ENCODE measurements at places on chromosomes 1 and 21.
A peak's percentile ranks its signal among the peaks of the same experiment; 100 is the strongest.

GRCh38 chr1:94783342-94784189 lies 36.6 kb upstream of the SLC44A3 start:
- DNase-seq: peak; percentile 90

DNA sequence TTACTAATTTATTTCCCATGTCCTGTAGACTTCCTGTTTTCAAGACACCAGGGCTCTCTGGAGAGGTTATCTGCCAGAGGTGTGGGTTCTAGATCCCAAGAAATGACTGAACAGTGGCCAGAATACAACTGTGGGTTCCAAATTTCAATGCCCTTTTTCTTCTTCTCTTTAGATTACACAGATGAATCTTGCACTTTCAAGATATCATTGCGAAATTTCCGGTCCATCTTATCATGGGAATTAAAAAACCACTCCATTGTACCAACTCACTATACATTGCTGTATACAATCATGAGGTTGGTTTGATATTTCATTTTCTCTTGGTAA lies 15.0 kb downstream of the IFNAR2 start:
- DNase-seq: no peak

- DNase-seq: no peak
Measured at GRCh38 chr21:28444557-28444956, 548.1 kb downstream of the LTN1 start.

DNA sequence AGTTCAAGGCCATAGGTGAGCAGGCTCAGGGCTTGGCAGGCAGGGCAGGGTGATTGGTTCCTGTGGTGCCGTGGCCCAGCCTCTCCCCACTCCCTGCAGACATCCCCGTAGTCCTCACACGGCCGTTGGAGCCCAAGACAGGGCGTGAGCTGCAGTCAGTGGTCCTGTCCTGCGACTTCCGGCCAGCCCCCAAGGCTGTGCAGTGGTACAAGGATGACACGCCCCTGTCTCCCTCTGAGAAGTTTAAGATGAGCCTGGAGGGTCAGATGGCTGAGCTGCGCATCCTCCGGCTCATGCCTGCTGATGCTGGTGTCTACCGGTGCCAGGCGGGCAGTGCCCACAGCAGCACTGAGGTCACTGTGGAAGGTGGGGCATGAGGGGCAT lies 71.9 kb downstream of the OBSCN start:
- DNase-seq: no peak

DNA sequence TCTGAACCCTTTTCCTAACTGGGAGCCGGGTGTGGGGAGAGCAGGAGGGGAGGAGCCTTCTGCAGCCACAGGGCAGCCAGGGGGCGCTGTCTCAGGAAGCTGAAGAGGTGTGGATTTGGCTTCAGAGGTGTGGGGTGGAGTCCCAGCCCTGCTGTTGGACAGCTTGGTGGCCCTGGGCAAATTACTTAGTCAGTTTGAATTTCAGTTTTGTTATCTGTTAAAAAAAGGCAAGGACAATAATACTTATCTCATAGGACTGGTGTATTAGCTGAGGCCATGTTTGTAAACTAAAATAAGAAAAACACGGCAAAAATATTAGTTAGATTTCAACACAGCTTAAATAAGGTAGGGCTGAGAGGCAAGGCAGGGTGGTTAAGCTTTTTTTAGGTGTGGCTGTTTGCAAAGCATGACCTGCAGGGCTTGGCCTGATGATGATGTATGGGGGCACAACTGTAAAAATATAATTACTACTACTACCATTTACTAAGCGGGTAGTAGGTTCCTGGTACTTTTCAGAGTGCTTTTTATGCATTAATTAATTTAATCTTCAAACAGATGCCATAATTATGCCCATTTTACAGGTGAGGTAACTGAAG lies 111.8 kb downstream of the PLXNA2 start:
- peak; percentile 21 for DNase-seq

DNA sequence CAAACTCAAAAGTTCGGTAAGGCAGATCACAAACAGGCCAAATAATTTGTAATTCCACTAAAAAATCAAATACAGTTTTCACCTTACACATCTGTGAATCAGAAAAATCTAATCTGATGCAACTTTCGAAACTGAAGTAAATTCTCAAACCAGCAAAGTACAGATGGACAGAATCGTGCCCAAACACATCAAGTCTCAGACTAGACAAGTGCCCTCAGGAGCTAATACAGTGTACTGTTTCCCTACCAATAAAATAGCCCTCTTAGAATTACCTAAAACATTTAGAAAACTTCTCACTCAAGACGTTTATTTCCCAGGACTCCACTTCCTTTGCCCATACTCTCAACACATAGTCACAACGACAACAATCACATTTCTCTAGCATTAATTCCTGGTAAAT lies 134.2 kb downstream of the SMYD2 start:
- DNase-seq: no peak

DNA sequence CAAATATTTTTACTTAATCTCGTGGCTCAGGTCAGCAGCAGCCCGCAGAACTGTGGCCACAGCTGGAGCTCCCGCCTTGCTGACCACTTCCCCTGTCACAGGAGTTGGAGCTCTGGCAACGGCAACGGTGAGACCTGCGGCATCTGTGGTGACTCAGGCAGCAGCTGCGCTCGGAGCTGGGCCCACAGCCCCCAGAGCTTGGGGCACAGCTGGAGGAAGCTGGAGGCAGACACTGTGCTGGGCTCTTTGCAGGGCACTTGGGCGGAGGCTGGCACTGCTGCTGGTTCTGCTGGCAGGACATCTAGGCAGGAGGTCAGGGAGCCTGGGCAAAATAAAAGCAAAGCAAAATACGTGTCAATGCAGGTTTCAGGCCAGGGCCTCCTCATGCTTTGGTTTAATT lies at the start of gene LCE3A:
Gene LCE3A (minus strand): TSS at position 301 of the 400 bp plus-strand sequence. CDS start 0 bp downstream, at position 301.
- no peak for DNase-seq

DNA sequence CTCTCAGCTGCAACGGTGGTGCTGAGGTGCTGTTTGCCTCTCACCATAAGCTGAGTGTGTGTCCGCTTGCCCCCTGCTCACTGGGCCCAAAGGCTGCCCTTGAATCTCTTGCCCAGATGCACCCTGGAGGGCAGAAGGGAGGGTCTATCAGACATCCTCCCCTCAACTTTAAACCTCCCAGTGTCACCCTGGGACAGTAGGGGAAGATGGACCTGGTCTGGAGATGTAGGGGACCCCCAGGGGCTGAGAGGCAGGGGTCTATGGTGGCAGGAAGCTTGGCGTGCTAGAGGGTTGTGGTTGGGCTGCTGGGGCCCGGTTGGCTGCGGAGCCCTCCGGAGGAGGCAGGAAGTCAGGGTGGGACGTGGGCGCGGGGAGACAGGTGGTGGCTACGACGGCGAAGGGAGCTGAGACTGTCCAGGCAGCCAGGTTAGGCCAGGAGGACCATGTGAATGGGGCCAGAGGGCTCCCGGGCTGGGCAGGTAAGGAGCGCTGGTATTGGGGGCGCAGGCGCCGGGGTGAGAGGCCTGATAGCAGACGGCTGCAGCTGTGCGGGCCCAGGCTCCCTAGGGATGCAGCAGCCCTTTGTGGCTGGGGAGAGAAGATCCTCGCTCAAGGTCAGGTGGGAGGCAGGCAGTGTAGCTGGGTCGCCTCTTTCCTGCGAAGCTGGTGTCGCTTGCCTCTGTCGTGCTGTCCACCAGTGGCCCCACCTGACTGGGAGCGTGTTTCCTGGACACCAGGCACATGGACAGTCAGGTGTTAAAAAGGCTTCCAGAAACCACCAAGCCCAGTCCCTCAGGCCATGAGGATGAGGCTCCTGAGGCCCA lies at the start of gene LCK:
Gene LCK (plus strand): TSS at position 373 of the 824 bp plus-strand sequence. CDS start 23,065 bp downstream, outside the sequence.
- DNase-seq: no peak

- DNase-seq: no peak
Measured at GRCh38 chr1:116934586-116935207, 25.0 kb downstream of the PTGFRN start.

GRCh38 chr1:159715855-159716254 lies 1.5 kb upstream of the CRP start:
- no peak for DNase-seq

DNA sequence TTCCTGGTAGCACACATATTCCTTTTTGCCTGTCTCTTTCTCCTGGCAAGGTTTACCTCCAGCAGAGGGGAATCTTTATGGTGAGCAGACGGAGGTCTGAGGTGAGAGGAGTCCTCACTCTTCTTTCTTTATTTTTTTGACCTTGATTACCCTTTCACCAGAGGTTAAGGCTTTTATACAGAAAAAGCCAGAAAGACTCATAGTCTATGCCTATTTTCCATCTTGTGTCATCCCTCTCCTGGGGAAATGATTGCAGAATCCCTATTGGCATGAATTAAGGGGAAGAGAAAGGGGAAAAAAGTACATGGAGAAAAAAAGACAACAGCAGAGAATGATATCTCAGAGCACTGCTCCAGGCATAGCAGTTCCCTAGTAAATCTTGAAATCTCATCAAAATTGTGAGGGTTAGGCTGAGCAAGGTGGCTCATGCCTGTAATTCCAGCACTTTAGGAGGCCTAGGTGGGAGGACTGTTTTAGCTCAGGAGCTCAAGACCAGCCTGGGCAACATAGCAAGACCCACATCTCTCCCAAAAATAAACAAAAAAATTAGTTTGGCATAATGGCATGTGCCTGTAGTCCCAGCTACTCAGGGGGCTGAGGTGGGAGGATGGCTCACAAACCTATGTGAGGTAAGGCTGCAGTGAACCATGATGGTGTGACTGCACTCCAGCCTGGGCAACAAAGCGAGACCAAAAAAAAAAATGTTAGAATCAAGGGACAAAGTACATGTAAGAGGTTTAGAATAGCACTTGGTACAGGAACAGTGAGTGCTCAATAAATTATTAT lies 1.2 kb upstream of the XPR1 start:
- DNase-seq: no peak

- no peak for DNase-seq
Measured at GRCh38 chr1:192147696-192148095, 10.6 kb upstream of the RGS18 start.

- DNase-seq: no peak
Measured at GRCh38 chr1:43466403-43466802, 12.7 kb upstream of the HYI start.

DNA sequence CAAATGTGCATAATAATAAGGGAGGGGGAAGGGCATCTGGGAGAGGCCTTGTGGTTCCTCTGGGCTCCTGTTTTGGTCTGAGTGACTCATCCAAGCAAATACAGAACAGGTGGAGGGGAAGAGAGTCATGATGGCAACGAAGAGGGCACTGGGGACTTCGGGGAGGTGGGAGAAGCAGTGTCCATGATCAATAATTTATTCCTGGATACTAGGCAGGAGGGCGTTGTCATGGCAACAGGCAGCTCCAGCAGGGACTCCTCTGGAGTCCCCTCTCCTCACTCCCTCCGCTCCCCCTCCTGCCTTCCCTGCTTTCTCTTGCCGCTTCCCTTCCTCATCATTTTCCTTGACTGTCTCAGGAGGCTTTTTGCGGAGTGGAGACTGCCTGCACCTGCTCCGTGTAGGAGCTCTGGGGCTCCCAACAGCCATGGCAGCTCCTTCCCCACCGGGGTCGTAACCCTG lies 12.3 kb upstream of the NFASC start:
- DNase-seq: no peak

DNA sequence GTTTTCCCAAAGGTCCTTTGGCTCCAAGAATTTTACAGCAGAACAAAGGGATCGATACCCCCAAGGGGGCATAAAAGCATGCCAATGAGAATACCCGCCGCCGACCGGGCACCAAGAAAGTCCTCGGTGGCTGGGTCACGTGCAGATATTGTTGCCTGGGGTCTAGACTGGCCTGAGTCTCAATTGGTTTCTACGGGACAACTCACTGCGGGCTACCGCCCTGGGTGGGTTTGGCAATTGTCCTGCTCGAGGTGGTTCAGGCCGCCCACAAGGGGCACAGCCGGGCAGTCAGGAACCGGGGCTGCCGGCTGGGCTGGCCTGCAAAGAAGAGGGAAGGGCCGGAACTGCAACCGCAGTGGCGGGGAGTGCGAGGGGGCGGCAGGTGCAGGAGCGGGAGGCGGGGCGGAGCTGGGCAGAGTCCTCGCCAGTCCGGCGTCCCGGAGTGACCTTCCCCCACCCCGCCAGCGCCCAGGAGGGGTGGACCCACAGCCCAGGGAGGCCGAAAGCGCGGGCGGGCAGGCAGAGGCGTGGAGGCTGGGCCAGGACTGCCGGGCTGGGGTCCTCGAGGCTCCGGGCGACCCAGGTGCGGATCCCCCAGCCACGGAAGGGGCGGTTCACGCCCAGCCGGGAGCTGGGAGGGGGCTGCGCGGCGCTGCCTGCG lies 926 bp upstream of the ATP1B1 start:
- DNase-seq: no peak

DNA sequence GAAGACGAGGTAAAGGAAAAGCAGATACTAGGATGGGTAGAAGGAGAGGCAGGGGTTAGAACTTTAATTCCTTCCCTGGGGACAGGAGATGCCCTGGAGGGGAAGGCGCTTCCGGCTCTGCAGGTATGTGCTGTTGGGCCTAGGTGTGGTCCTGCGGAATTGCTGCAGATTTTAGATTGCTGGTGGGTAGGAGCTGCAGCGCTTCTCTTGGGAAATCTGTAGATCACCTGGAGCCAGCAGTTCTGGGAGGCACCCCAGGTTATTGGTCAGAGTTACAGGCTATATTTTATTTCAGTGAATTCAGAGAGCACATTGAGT lies 1.1 kb downstream of the MGST3 start:
- no peak for DNase-seq

- no peak for DNase-seq
Measured at GRCh38 chr1:36366091-36366661, 19.5 kb downstream of the STK40 start.

- no peak for DNase-seq
Measured at GRCh38 chr1:50531027-50531426, 107.8 kb upstream of the DMRTA2 start.

- no peak for DNase-seq
Measured at GRCh38 chr1:113219377-113219776, 146.4 kb downstream of the LRIG2 start.

DNA sequence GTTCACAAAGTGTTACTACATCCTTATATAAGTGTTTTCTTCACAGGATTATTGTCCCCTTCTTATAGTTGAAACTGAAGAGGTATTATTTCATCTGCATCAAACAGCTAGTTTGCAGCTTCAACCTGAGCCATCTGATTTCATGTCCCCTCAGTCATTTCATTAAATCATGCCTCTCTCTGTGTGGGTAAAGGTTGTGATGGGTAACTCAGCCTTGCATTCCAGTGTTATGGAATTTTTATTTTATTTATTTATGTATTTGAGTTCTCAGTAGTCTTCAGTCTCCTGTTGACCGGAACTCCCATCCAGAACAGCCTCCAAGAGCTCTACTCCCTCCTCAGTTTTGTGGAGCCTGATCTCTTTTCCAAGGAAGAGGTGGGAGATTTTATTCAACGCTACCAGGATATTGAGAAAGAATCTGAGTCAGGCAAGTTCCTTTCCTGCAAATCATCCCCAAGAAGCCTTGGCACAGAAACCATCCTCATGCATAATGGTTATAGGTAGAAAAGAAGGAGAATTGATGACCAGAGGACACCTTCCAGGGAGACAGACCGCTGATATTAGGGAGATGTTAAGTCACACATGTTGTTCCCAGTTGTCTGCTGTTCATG lies 21.8 kb downstream of the CHD1L start:
- DNase-seq: no peak

GRCh38 chr1:226432586-226433340 lies 24.9 kb upstream of the PARP1 start:
- DNase-seq: no peak

GRCh38 chr1:2545754-2546514 lies 10.2 kb upstream of the TNFRSF14 start:
- no peak for DNase-seq

DNA sequence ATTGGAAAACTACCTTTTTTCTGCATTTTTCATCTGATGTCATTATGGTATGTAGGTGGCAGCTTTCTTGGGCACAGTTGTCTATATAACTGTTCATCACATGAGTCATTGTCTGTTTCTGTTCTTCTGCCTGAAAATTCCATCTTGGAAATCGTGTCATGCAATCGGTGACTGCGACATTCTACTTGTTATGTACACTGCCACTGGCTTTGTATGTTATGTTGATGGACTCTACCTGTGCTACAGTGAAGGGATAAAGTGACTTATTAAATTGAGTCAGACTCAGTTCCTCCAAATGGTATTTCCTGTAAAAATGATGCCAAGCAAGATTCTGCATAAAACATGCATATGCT lies 8.6 kb downstream of the SMAP2 start:
- no peak for DNase-seq
